Osteoblast (primary cell): ENCODE measurements at places on chromosomes 16 and 17. TPM values are rescaled to one million over a fixed set of nuclear protein-coding genes. Genes with fewer than 3 reads are reported as not detected.

Gene CD79B
- 0.36 and 0.59 TPM in 2 replicates for total RNA-seq

Gene MARVELD3
- total RNA-seq: 0.36 and 0.88 TPM in 2 replicates

Gene ETV4
- total RNA-seq: 0.72 and 1.2 TPM in 2 replicates

Gene NT5C3B
- total RNA-seq: 69.8 and 70.4 TPM in 2 replicates

Gene OSGIN1
- total RNA-seq: 3.6 and 5.0 TPM in 2 replicates

Gene SLC35G6
- total RNA-seq: not detected in 2 replicates

Gene RPH3AL
- total RNA-seq: 2.9 and 3.2 TPM in 2 replicates

Gene IRX3
- 68.4 and 71.7 TPM in 2 replicates for total RNA-seq

Gene KRT16
- total RNA-seq: 4.3 and 5.6 TPM in 2 replicates

Gene EVPLL
- total RNA-seq: not detected in 2 replicates

Gene ACSM5
- total RNA-seq: 11.9 and 14.4 TPM in 2 replicates

Gene DNASE1L2
- 0.72 and 0.88 TPM in 2 replicates for total RNA-seq

Gene SMPD3
- 0.72 TPM in 1 of 2 replicates, not detected in the other for total RNA-seq

Gene PIK3R6
- total RNA-seq: not detected in 2 replicates

Gene PSME3IP1
- 53.9 and 70.2 TPM in 2 replicates for total RNA-seq

Gene CRHR1
- total RNA-seq: not detected in 2 replicates

Gene SMARCE1
- total RNA-seq: 101 and 107 TPM in 2 replicates

Gene MRC2
- total RNA-seq: 443 and 552 TPM in 2 replicates

Gene CSH1
- total RNA-seq: not detected in 2 replicates

Gene PPY
- total RNA-seq: not detected in 2 replicates

Gene KRTAP2-1
- total RNA-seq: not detected in 2 replicates

Gene TNS4
- under 0.01 and 0.29 TPM in 2 replicates for total RNA-seq

Gene SLC16A13
- total RNA-seq: 1.2 and 1.4 TPM in 2 replicates

Gene CCL22
- total RNA-seq: not detected in 2 replicates

Gene HSD17B2
- not detected in 2 replicates for total RNA-seq

Gene TBC1D3C
- not detected in 2 replicates for total RNA-seq

Gene ITGB4
- total RNA-seq: 0.29 and 0.36 TPM in 2 replicates

Gene P2RX1
- under 0.01 TPM in 1 of 2 replicates, not detected in the other for total RNA-seq

Gene TLCD2
- total RNA-seq: 4.7 TPM in 2 replicates

Gene HOXB5
- total RNA-seq: not detected in 2 replicates

Gene KCNH6
- not detected in 2 replicates for total RNA-seq
